ENCODE measurements at places on chromosomes 6 and 20. TPM values are rescaled to one million over a fixed set of nuclear protein-coding genes. Genes with fewer than 3 reads are reported as not detected.

Gene OR2H2
- total RNA-seq = not detected

Gene NKAIN4
- 4.8 TPM for total RNA-seq

Gene GRM1
- 0.05 TPM for total RNA-seq

Gene NOP56
- total RNA-seq = 122 TPM

Gene IGF2R
- 138 TPM for total RNA-seq

Gene ENPP1
- total RNA-seq = 1.2 TPM

Gene SNAP25
- total RNA-seq = 0.34 TPM

All from glomerular endothelial cell (primary cell).